NCI-H526 treated with DMSO at 0.1 percent for 48 hours (cell line): ENCODE measurements at places on chromosomes 11 and 22.

DNA sequence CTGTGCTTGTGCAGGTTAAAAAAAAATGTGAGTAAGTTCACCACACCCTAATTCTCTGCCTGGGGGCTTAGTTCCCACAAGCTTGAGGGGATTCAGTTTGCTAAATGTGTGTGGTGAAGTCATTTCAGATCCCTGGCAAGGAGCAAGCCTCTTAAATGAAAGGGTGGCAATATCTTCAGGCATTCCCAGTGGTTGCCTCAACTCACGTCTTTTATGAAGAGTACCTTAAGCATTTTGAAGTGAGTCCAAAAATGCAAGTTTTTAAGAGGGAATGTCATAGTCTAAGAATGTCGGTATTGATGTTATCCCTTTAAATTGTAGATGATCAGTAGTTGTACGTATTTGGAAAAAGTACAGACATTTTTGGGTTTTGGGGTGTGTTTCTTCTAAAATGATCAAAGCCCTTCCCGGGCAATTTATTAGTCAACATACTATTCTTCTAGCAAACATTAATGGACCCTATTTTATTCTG, 4.9 kb downstream of the TCP11L1 start:
- no peak for DNase-seq

GRCh38 chr11:128469220-128469619, 118.1 kb downstream of the ETS1 start:
- DNase-seq = no peak

- DNase-seq = no peak
Measured at GRCh38 chr11:17813391-17814059, 78.9 kb downstream of the KCNC1 start.

- DNase-seq = no peak
Measured at GRCh38 chr22:39580795-39581194, 10.2 kb downstream of the CACNA1I start.

GRCh38 chr22:28896611-28897010, 13.2 kb downstream of the ZNRF3 start:
- DNase-seq = no peak

DNA sequence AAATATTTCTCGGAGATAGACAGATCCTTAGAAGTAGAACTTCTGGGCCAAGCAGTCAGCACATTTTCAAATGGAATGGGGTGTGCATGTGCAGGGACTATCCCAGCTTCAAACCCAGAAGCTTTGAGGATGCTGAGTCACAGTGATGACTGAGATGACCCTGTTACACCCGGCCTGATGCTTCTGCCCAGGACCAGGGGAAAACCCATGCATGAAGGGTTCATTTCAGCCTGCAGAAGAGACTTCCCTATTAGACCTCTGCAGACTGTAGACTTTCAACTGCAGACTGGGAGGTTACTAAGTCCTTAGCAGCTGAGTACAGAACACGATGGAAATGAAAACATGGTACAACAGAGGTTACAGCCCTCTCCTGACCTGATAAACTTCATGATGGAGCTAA, 3.6 kb upstream of the OR2AT4 start:
- no peak for DNase-seq

DNA sequence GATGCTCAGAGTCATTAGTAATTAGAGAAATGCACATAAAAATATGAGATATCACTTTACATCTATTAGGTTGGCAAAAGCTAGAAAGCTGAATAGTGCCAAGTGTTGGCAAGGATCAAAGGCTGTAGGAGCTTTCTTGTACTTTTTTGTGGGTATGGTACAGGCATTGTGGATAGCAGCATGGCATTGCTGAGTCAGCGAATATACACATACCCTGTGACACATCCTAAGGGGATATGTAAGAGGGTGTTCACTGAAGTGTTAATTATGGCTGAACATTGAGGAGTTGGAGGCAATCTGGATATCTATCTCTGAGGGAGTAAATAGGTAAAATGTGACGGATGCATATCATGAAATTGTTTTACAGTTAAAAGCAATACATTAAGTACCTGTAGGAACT, 27.0 kb upstream of the IL18BP start:
- no peak for DNase-seq

DNA sequence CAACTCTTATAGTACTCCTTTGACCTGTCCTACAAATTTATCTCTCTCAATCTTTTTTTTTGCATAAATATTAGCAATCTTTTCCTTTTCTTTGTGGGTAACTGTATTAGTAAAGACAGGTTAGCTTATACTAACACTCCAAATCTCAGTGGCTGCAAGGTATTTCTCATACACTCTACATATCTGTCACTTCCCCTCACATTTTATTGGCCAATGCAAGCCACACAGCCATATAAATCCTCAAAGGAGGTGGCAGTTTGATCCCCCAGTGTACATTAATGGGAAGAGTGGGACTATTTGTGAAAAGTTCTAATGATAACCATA, 42.6 kb upstream of the EED start:
- DNase-seq = no peak

- DNase-seq = no peak
Measured at GRCh38 chr22:28408709-28409108, 270.9 kb downstream of the TTC28 start.

- DNase-seq = no peak
Measured at GRCh38 chr11:121427400-121427744, 24.7 kb upstream of the SORL1 start.

GRCh38 chr22:29769723-29770321, 2.7 kb downstream of the UQCR10 start:
- DNase-seq = no peak

DNA sequence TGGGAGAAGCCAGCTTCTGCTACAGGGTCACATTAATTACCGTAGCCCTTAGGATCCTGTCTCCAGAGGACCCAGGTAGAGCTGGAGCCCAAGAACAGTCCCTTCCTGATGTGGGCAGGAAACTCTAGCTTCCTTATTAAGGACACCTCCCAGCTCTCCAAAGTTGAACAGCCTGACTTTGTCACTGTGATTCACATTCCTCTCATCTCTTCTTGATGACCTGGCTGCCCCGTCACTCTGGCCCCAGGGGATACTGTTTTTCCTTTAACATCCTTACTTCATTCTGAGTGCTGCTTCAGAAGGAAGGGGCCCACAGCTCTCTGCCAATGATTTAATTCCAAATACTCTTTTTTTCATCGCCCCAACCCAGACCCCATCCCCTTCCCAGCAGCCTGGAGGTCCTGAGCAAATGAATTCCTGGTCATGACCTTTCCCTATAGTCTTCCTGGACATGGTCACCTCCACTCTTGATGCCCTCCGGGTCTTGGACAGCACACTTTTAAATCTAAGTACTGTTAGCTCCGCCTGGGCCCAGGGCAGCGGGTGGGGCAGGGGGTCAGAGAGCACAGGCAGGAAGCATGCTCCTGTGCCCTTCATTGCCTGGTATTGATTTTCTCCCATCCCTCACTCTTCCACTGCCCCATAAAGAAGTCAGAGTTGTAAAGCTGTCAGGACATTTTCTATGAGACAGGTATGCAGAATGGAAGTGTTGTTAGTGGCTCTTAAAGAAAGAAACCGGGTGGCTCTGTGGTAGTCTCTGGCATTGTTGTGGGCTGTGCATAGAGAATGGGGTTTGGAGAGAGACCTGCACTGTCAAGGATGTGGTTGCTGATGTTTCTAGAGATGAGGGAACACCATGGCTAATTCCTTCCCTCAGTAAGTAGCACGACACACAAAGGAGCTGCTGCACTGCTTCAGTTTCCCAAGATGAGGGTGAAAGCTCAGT, 22.3 kb upstream of the SPON1 start:
- DNase-seq = no peak

DNA sequence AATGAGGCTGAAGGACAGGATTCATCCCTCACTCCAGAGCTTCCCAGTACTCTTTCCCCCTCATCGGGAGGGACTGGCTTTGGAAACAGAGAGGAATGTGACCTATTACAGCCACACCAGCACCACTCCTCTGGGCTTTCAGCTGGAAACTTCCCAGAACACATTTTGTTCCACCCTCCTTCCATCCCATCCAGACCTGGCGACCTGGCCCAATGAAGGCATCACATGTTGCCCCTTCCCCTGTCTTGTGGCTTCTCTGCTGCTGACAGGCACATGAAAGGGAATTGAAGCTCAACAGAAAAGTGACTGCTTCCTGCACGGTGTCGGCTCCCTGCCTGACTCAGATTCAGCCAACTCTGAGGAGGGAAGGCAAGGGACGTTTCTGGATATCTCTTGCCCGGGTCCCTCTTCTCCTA, 19.1 kb downstream of the IRAG1 start:
- DNase-seq = no peak

DNA sequence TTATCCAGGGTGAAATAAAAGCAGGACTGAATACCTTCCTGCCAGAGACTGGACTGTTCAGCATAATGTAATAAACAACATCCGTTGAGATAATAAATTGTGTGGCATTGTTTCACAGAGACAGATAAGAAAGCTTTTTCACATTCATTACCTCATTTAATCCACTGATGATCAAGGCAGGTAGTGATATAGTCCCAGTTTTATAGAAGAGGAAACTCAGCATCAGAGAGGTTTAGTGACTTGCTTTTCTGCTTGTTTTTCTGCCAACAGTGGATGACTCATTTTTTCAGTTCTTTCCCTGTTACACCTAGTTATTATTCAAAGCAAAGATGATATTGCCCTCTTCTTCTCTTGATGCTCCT, 4.0 kb downstream of the MYO18B start:
- no peak for DNase-seq

DNA sequence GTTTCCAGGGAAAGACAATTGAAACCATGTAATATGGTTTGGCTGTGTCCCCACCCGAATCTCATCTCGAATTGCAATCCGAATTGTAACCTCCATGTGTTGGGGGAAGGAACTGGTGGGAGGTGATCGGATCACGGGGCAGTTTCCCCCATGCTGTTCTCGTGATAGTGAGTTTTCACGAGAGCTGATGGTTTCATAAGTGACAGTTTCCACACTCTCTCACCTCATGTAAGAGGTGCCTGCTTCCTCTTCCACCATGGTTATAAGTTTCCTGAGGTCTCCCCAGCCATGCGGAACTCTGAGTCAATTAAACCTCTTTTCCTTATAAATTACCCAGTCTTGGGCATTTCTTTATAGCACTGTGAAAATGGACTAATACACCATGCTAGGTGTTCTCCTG, 148.3 kb upstream of the CADM1 start:
- no peak for DNase-seq

DNA sequence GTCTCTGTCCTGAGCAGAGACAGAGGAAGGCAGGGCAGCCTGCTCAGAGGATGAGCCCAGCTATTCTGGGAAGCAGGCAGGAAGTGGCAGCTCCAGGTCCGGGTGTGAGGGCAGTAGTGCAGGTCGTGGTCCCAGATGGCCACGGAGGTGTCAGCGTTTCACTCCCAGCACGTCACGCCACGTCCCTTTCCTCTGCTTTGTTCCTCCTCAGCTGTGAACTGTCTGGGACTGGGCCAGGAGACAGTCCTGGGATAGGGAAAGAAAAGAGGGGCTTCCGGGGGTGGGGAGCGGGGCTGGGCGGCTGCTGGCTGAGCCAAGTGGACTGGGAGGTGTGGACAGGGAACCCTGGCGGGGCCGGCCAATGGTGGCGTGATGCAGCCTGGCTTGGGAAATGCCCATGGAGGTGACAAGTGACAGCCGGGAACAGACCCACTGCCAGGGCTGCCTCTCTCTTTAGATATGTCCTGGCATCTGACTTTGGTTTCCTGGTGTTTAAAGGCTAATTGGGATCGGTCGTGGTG, 64.7 kb downstream of the KCNQ1 start:
- no peak for DNase-seq

- DNase-seq = no peak
Measured at GRCh38 chr22:48227341-48228018, 1465.0 kb downstream of the TBC1D22A start.

DNA sequence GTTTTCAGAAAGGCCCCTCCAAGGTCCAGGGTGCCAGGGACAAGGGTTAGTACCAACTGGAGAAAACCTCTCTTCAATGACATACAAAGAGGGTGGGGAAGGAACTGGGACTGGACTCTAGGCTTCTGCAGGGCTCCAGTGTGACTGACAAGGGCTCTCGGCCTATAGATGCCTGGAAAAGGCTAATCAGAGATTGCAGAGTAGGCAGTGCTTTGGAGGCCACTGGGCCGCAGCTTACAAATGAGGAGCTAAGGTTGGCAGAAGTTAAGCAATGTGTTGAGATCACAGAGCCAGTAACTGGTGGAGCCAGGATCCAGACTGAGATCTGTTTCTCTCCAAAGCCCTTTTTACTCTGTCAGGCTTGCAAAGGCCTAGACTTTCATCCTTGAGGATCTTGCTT, 7.4 kb upstream of the DGKZ start:
- no peak for DNase-seq

GRCh38 chr11:38582151-38582550, 1984.1 kb upstream of the RAG2 start:
- no peak for DNase-seq

DNA sequence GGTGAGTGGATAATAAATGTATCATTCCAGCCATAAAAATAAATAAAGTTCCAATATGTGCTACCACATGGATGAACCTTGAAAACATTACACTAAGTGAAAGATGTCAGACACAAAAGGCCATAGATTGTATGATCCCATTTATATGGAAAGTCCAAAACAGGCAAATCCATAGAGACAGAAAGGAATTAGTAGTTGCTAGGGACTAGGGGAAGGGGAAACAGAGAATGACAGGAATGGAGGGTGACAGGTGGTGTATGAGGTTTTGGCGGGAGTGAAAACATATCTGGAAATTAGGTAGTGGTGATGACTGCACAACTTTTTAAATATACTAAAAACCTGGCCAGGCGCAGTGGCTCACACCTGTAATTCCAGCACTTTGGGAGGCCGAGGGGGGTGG, 15.2 kb upstream of the CARD10 start:
- no peak for DNase-seq

- no peak for DNase-seq
Measured at GRCh38 chr11:73538381-73538872, 59.5 kb downstream of the FAM168A start.

GRCh38 chr11:61912530-61912898, 4.9 kb downstream of the RAB3IL1 start:
- no peak for DNase-seq

GRCh38 chr11:4049006-4049405, 45.6 kb upstream of the RRM1 start:
- no peak for DNase-seq
